ENCODE measurements at places on chromosomes 5 and 9.

DNA sequence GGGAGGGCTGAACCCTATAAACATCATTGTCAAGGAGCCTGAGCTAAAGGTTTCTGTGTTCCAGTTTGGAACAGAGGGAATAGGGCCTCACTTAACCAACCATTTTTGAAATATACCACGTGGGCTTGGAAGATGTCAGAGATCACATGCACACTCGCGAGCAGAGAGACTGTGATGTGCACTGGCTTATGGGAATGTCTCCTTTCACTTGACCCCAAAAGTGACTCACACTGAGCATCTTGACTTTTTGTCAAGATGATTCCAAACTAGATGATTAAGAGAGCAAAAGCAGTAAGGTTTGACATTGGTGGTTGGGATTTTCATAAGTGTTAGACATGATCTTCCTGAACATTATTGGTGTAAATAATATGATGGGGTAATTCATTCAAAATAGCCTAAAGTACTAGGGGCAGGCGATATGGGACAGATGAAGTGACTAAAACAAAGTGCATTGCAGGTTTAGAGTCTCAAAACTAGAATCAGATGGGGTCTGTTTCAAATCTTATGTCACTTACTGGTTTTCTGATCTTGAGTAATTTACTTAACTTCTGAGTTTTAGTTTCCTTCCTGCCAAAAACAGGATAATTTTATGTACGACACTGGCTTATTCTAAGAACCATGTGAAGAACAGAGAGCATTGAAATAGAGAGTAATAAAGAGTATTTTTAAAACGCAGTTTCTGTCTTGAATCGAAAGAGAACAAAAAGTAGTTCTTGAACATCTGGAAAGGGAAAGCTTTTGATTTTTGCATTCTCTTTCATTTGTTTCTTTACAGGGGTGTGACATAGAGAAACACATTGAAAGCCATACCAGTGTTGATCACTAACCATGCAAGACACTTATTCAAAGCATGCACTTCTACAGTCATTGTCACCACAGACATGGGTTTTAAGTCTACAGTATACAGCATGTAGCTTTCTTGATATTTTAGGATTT, 383.0 kb downstream of the DIRAS2 start:
- no peak for DNase-seq

GRCh38 chr9:131781069-131781468, 41.2 kb upstream of the RAPGEF1 start:
- no peak for DNase-seq

DNA sequence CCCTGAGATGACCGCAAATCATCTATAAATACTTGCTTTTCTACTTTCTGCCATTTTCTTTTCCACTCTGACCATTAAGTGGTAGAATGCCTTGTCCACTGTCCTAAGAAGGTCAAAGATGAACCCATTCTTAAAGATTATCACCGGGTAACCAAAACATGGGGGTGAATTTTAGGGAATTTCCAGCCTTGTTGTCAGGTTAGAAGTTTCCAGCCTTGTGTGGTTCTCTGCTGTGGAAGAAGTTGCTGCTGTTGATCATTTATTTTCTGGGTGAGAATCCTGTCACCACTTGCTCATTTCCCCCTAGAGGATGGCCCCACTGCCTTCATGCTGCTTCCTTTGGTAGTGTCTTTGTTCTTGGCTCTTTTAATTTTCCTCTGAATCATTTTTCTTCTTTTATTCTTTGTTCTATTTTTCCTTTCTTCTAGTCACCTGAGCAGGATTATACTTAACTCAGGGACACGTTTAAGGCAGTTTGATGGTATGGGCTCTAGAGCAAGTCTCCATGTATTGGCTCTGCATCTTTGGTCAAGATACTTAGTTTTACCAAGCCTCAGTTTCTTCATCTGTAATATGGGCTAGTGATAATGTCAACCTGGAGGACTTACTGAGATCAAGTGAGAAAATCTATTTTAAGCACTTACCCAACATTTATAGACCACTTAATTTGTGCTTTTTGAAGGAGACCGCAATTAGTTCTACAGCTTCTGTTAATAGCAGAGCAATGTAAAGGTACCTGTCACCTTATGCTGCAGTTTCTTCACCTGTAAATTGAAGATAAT, 266.2 kb downstream of the ARHGAP26 start:
- no peak for DNase-seq

DNA sequence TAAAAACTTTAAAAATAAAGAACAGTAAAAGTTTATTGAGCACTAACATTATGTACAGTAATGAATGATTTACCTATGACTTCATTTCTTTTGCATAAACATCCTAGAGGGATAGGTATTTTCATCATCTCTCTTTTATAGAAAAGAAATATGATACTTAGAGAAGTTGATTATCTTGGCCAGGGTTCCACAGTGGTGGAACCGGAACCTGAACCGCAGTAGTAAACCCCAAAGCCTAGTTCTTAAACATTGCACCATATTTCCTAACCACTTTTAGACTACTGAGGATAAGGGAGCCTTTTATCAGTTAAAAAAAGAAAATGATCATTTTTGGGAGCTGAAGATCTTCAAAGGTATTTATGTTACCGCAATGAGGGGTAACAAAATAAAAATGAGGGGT, 205.7 kb upstream of the SGCD start:
- DNase-seq = no peak

DNA sequence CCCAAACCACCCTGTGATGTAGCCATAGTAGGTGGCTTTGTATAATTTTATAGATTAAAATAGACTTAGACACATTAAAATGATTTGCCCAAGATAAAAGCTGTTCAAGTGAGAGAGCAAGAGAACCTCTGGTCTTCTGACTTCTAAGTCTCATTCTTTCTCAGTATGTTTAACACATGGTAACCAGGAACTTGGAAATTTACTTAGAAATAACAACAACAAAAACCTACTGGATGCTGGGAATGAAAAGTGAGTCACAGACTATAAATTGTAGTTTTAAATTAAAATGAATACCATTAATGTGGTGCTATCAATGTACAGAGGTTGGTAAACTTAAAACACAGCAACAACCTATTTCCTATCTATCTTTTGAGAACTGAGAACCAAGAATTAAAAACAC, 30.4 kb downstream of the HMGCR start:
- DNase-seq = no peak

GRCh38 chr5:8650186-8650585, 781.2 kb downstream of the MTRR start:
- DNase-seq = peak; percentile 11

GRCh38 chr5:156147261-156147943, 179.6 kb upstream of the SGCD start:
- peak; percentile 55 for DNase-seq

- DNase-seq = no peak
These were observed 8.5 kb downstream of the DUSP1 start for GRCh38 chr5:172762214-172763119.

- DNase-seq = no peak
These were observed 11.0 kb upstream of the CCNH start for GRCh38 chr5:87423755-87424154.

- DNase-seq = peak; percentile 64
These were observed 56.7 kb upstream of the SLC44A1 start for GRCh38 chr9:105187781-105188180.

- no peak for DNase-seq
These were observed 248.0 kb downstream of the NTRK2 start for GRCh38 chr9:84917366-84918070.

GRCh38 chr5:173885475-173886010, 2.6 kb upstream of the CPEB4 start:
- DNase-seq = no peak

DNA sequence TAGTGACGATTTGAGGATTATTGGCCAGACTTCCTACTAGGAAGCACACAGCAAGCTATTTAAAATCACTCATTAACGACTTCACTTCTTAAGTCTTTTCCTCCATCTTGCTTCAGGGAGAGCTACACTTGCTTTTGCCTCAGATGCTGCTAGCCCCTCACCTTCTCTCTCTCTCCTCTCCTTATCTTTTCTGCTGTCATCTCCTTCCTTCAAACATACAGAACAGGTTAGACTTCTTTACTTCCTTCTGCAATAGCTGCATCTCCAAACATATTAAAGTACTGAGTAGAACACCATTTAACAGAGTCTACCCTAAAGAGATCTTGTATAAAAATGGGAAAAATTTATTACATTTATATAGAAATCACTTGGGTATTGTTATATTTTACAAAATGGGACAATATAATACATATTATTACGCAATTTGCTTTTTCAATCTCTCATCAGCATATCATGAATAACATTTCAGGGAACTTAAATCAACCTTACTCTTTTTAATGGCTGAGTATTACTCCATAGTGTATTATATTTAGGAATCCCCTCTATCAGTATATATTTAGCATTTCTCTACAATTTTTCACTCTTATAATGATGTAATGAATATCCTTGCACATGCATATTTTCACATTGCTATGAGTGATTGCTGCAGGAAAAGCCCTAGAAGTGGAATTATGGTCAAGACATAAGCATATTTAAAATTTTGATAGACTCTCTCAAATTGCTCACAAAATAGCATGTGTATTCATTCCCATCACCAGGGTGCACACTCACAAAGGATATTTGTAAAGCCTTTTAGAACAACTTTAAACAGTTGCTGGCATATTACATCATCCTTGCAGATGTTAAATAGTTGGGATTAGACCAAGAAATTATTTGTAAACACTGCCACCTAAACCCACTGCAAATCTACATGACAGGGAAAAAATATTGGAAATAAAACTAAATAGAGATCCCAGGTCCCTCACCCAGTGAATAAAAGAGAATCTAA, 164.5 kb upstream of the NFIB start:
- DNase-seq = no peak

- DNase-seq = no peak
These were observed 81.8 kb upstream of the FANCC start for GRCh38 chr9:95399261-95399660.

- DNase-seq = no peak
These were observed 77.2 kb upstream of the CACNA1B start for GRCh38 chr9:137800196-137801022.

DNA sequence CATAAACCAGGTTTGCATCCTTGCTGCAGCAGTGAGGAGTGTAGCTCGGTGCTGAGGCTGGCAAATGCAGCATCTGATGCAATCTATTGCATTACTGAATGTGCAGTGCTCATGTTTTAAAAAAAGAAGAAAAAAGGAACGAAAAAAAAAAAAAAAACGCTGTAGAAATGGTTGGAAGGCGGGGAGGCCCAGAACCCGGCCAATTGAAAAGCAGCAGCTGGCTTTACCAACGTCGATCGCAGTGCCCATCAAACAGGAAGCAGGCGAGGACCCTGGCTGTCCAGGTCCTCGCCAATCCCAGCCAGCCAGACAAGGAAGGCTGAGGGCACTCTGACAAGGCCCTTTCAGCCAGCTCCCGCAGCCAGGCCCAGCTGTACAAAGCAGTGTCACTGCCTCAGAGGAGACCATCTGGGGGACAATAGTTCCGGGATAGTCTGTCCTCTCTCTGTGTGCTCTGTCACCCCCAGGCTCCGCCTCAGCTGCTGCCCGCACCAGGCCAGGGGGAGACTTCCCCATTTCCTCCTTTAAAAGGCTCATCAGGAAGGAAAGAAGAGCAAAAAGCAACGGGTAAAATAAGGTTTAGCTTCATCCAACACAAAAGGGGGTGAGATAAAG, 21.8 kb upstream of the CPEB4 start:
- no peak for DNase-seq

DNA sequence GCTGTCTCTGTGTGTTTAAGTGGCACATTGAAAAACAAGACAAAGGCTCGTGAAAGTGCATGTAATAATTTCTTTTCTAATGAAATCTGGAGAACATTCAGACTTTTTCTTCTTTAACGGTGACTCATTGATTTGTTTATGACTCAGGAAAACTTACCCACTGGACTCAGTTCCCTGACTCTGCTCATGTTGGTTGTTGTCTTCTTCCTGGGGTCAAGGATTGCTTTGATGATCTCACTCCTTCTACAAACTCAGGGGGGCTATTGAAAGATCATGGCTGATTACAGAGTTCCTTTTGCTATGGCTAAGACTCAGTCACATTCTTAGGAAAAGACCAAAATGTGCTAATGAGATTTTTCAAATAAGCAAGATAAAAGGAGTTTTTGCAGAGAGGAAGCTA, 141.1 kb upstream of the DAP start:
- peak; percentile 52 for DNase-seq

- DNase-seq = peak; percentile 61
These were observed 48.1 kb downstream of the EBF1 start for GRCh38 chr5:159051421-159052282.

All from AG20443 (cell line).